ENCODE measurements at places on chromosomes 1 and 21. TPM values are rescaled to one million over a fixed set of nuclear protein-coding genes. Genes with fewer than 3 reads are reported as not detected.
A peak's percentile ranks its signal among the peaks of the same experiment; 100 is the strongest.

GRCh38 chr1:169586067-169586394 is 250 bp downstream of the F5 start:
- H3K4me3 ChIP-seq, result peak overlapping the region; percentile 20
- H3K36me3 ChIP-seq, result no peaks in the 10 kb centered on the region
- H3K27me3 ChIP-seq, result no peaks in the 10 kb centered on the region
- peaks cover 3% of the 10 kb centered on the region for H3K4me1 ChIP-seq

The LCE6A gene
- not detected for total RNA-seq

DNA sequence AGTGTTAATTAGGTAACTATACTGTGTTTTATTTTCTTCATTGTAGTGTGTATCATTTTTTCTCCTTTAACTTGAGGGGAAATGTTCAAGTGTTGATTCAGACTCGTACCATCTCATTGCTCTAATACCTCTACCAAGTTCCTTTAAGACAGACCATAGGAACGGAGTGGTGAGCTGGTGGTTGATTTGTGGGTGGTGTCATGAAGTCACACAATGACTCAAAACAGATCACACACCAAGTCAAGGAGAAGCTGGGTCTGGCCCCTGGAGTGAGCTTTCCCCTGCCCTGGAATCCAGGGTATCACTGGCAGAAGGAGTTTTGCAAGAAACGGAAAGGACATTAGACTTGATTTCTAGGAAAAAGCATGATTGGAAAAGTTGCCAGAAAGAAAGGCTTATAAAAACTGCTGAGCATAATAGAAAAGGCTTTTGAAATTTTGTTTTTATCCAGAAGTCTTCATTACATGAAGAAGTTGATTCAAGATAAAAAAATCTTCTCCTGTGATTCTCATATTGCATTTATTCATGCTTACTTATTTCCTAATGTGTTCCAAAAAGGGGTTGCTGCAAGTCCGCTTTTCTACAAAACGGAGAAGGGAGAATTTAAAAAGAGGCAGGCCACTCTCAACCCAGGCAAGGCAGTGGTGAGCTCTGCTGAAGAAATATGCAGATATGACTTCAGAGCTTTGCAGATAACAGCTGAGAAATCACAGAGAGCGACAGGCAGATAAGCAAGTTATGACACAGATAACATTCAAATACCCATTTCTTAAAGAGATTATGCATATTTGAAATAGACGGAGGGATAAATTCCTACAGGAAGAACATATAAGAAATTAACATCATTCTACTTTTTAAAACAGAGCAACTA is 79.7 kb downstream of the TBX19 start:
- DNase-seq, result no peak
- H3K4me1 ChIP-seq, result peaks cover 7% of the 10 kb centered on the region
- no peaks in the 10 kb centered on the region for H3K36me3 ChIP-seq
- no peaks in the 10 kb centered on the region for H3K27me3 ChIP-seq
- no peak overlapping the region for H3K4me3 ChIP-seq
- H3K27ac ChIP-seq, result no peak overlapping the region

The AKT3 gene
- 41.7 TPM for total RNA-seq

- H3K27ac ChIP-seq, result no peak overlapping the region
- H3K36me3 ChIP-seq, result no peaks in the 10 kb centered on the region
- H3K4me1 ChIP-seq, result no peaks in the 10 kb centered on the region
- H3K4me3 ChIP-seq, result no peak overlapping the region
- DNase-seq, result no peak
Observed at GRCh38 chr1:176989023-176989422, 175.5 kb downstream of the ASTN1 start.

The PHACTR4 gene
- total RNA-seq, result 43.1 TPM

DNA sequence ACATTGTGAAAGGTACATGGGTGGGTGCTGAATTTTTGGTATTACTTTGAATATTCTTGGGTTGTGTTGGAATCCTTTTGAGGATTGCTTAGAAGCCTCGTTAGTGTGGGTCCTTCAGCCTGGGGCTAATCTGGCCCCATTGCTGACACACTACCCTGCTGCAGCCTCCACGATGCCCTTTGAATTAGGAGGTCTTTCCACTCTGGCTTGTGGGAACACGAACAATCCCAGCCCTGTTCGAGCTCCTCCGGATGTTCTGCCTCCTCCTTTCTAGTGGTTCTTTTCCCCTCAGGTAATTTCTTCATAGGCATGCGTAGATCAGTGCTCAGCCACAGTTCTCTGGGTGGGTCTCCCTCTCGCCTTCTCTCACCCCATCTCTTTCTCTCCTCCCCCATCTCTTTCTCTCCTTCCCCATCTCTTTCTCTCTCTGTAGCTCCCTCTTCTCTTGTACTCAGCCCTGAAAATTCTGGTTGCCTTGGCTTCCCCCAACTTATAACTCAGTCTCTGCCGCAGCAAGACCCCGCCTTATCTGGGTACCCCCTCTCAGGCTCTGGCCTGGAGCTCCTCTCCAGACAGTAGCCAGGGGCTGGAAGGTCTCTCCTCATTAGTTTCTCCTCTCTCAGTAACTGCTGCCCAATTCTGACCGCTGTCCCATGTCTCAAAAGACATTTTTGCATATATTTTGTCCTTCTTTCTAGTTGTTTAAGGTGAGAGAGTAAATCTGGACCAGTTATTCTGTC is 46.0 kb upstream of the SLC19A1 start:
- H3K4me1 ChIP-seq, result peaks cover 36% of the 10 kb centered on the region
- H3K27me3 ChIP-seq, result peaks cover 29% of the 10 kb centered on the region
- peak; percentile 20 for DNase-seq

The ADAMTS5 gene
- total RNA-seq, result 48.5 TPM

GRCh38 chr1:20323613-20323920 is 32.9 kb downstream of the VWA5B1 start:
- H3K4me1 ChIP-seq, result peaks cover 23% of the 10 kb centered on the region
- H3K4me3 ChIP-seq, result no peak overlapping the region
- no peaks in the 10 kb centered on the region for H3K36me3 ChIP-seq
- H3K27ac ChIP-seq, result no peak overlapping the region
- DNase-seq, result no peak
- peaks cover 10% of the 10 kb centered on the region for H3K27me3 ChIP-seq

DNA sequence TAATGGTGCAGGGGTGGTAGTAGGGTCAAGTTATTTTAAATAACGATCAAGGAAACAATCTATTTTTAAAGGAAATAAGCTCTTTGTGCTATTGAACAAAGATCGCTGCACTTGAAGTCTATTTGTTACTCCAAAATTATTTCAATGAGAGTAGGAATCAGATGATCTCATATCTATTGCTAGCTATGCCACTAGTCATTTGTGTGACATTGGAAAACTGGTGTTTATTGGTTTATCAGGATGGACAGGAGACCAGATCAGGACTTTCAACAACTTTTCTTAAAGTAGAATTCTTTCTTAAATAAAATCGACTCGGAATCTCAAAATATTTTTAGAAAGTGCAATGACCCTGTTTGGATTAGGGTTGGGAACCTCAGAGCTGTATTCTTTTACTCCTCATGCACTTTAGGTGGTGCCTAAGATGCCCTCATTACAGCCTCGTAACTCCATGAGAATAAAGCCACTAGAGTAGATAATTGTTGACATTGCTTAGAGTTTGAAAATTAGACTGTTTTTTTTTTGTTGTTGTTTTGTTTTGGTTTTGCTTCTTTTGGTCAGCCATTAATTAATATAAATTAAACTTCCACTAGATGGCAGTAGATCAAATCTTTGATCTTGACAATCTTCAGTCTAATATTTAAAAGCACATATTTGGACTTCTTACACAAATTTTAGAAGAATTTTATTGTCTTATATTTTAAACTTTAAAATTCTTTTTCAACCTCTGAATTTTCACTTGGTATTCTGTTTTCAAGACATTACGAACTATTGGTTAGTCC is 352.4 kb downstream of the USP25 start:
- H3K27me3 ChIP-seq, result no peaks in the 10 kb centered on the region
- H3K27ac ChIP-seq, result no peak overlapping the region
- DNase-seq, result no peak
- H3K36me3 ChIP-seq, result no peaks in the 10 kb centered on the region

The SNIP1 gene
- total RNA-seq, result 20.7 TPM

DNA sequence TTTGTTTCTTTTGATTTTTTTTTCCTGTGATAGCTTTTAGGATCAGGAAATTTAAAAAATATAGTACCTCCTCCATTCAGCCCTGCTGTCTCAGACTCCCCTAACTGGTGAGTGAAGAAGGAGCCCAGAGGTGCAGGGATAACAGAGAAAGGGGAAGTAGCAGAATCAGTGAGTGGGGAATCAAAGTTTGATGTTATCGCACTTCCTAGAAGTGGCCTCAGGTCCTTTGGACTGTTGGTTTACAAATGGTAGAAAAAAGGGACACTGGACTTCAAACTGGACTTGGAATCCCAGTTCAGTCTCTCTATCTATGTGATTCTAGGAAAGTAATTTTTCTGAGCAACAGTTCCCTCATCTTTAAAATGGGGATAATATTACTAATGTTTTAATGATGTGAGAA is 99.5 kb downstream of the FGGY start:
- DNase-seq, result no peak
- no peaks in the 10 kb centered on the region for H3K27me3 ChIP-seq
- H3K4me3 ChIP-seq, result no peak overlapping the region
- H3K4me1 ChIP-seq, result no peaks in the 10 kb centered on the region
- no peaks in the 10 kb centered on the region for H3K36me3 ChIP-seq
- H3K27ac ChIP-seq, result no peak overlapping the region

DNA sequence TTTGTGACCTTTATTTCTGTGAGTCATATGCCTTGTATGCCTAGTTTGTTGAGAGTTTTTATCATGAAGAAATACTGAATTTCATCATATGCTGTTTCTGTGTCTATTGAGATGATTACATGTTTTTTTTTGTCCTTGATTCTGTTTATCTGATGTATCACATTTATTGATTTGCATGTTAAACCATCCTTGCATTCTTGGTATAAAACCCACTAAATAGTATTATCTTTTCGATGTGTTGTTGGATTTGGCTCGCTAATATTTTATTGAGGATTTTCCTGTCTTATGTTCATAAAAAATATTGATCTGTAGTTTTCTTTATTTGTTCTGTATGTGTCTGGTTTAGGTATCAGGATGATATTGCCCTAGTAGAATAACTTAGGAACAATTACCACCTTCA is 164.7 kb upstream of the CHRM3 start:
- no peaks in the 10 kb centered on the region for H3K27me3 ChIP-seq
- DNase-seq, result no peak
- H3K4me1 ChIP-seq, result no peaks in the 10 kb centered on the region

DNA sequence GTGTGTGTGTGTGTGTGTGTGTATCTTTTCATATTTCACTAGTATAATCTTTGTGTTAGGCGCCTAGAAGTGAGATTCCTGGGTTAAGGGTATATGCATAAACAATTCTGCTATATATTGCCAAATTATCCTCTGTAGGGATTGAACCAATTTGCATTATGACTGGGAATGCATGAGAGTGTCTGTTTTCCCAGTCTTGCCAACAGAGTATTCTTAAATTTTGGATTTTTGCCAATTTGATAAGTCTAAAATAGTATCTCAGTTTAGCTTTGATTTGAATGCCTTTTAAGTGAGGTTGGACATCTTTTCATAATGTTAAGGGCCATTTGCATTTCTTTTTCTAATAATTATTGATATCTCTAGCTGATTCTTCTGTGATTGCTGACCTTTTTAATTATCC is 8.2 kb upstream of the AVPR1B start:
- no peaks in the 10 kb centered on the region for H3K36me3 ChIP-seq
- H3K4me1 ChIP-seq, result no peaks in the 10 kb centered on the region
- no peak for DNase-seq

- H3K4me1 ChIP-seq, result no peaks in the 10 kb centered on the region
- DNase-seq, result peak; percentile 67
- H3K36me3 ChIP-seq, result peaks cover 25% of the 10 kb centered on the region
- no peak overlapping the region for H3K27ac ChIP-seq
- no peaks in the 10 kb centered on the region for H3K27me3 ChIP-seq
Observed at GRCh38 chr1:93585059-93585966, 96.3 kb downstream of the BCAR3 start.

The NOS1AP gene
- 0.57 TPM for total RNA-seq

GRCh38 chr21:46550116-46550941 is 54.6 kb downstream of the S100B start:
- peaks cover 46% of the 10 kb centered on the region for H3K36me3 ChIP-seq
- H3K27me3 ChIP-seq, result no peaks in the 10 kb centered on the region
- H3K27ac ChIP-seq, result peak overlapping the region; percentile 73
- H3K4me1 ChIP-seq, result peaks cover 35% of the 10 kb centered on the region
- no peak for DNase-seq

GRCh38 chr1:222786121-222786520 is 28.7 kb upstream of the DISP1 start:
- DNase-seq, result no peak
- H3K27me3 ChIP-seq, result no peaks in the 10 kb centered on the region
- no peaks in the 10 kb centered on the region for H3K4me1 ChIP-seq

The FAM151A gene
- 0.77 TPM for total RNA-seq

DNA sequence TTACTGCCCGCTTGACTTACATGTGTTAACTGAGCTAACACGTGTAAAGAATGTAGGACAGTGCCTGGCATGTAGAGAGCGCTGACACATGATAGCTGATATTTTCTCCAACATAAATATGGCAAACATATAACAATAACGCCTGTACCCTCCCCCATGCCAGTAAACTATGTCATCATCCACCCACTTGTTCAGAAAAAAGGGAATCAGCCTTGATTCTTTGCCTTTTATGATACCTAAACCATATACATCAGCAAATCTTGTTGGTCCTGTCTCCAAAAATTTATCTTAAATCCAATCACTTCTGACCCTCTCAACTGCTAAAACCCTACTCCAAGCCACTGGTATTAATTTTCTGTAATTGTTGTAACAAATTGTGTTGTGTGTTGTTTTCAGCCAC is 1.1 kb upstream of the ZNF692 start:
- no peak for DNase-seq
- no peak overlapping the region for H3K4me3 ChIP-seq
- no peaks in the 10 kb centered on the region for H3K27me3 ChIP-seq
- H3K36me3 ChIP-seq, result no peaks in the 10 kb centered on the region

The GPR157 gene
- 5.7 TPM for total RNA-seq

The LEFTY2 gene
- 0.34 TPM for total RNA-seq

The NCAM2 gene
- 1.0 TPM for total RNA-seq

- no peak overlapping the region for H3K4me3 ChIP-seq
- H3K4me1 ChIP-seq, result no peaks in the 10 kb centered on the region
- H3K27ac ChIP-seq, result no peak overlapping the region
- H3K27me3 ChIP-seq, result peaks cover 9% of the 10 kb centered on the region
- no peaks in the 10 kb centered on the region for H3K36me3 ChIP-seq
Observed at GRCh38 chr1:202251424-202252256, 58.0 kb downstream of the LGR6 start.

The HJV gene
- total RNA-seq, result not detected

The RIPK4 gene
- total RNA-seq, result not detected

DNA sequence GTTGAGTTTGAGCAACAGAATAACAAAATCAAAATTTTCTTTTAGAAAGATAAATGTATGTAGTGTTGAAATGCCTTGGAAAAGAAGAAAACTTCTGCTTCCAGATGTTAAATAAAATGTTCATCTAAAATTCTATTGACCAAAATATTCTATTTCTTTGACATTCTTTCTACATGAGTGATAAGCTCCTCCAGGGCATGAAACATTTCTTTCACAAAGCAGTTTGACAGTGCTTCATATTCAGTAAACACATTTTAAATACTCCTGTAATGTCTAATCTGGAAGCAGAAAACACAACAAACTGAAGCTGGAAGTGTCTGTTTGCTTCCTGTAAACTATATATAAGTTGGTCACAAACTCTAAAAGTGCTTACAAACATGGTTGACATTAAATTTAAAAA is 61.5 kb downstream of the RGS21 start:
- H3K27ac ChIP-seq, result no peak overlapping the region
- H3K36me3 ChIP-seq, result no peaks in the 10 kb centered on the region
- H3K27me3 ChIP-seq, result no peaks in the 10 kb centered on the region

The SYT2 gene
- total RNA-seq, result 0.14 TPM

Measured in spleen (tissue), 13 donors.